Activated T-cell treated with anti-CD3 and anti-CD28 coated beads, Interleukin-2, amount 50 U/mL, for 72 hours (primary cell): ENCODE measurements at places on chromosomes 5 and 9. TPM values are rescaled to one million over a fixed set of nuclear protein-coding genes. Genes with fewer than 3 reads are reported as not detected.

ZFAND5 gene
- 116 TPM for total RNA-seq

ANXA1 gene
- total RNA-seq = 51.1 TPM

DNA sequence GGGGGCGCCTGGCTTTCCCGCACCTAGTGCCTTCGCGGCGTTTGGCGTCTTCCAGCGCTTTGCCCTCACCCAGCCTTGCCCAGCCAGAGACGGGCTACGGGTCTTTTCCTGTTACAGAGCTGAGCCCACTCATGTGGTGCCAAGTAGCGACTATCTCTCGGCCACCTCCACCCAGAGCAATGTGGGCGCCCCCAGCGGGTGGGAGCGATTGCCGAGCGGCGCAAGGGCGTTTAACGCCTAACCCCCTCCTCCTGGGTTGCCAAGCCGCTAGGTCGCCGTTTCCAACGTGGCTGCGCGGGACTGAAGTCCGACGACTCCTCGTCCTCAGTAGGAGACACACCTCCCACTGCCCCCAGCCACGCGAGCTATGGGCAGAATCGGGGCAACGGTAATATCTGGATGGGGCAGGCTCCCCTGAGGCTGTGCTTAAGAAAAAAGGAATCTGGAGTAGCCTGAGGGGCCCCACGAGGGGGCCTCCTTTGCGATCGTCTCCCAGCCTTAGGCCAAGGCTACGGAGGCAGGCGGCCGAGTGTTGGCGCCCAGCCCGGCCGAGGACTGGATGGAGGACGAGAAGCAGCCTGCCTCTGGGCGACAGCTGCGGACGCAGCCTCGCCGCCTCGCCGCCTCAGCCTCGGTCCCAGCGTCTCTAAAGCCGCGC is 5.8 kb downstream of the TLX3 start:
- peak; percentile 7 for DNase-seq

PLCXD3 gene
- total RNA-seq = not detected

DNA sequence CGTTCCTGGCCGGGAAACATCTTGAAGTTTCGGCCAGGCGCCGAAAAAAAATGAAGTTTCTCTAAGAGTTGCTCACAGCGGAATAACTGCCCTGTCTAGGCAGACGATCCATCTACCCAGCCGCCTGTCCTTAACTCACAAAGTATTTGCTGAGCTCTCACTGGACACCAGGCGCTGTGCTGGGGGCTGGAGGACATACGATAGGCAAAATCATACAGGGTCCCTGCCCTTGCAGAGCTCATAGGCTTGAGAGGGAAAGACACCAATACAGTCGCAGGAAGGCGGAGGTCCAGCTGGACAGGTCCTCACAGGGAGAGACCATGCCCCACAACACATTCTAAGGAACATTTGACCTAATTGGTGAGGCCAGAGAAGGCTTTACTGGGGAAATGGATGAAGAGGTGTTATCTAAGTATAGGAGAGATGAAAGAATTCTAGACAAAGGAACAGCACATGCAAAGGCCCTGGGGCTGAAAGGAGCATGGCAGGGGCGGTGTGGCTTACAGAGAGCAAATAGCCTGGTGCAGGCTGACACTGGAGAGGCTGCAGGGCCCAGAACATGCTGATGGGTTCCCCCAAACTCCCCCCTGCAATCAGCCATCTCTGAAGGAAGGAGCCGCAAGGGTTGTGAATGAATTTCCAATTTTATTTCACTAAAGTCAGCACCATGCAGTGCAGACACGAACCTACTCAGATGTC is 2.0 kb upstream of the MXD3 start:
- DNase-seq = no peak

ROR2 gene
- total RNA-seq = 0.07 TPM

DNA sequence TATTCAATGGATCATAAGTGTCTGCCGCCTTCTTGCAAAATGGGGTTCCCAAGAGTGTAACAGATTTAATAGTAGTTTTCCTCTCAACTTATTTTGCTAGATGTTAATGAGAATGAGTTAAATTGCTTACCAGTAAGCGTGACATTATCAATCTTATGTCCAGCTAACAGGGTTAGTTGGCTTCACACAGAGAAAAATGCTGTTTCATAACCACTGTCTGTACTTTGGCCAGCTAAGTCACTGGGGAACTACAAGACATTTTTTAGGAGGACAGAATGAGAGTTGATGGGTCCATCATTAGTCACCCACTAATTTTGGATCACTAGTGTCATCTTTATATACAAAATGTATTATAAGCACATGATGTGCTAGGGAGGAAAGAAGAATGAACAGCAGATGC is 1.4 kb downstream of the CDC37L1 start:
- DNase-seq = no peak

GRCh38 chr5:66247176-66247960 is 103.3 kb downstream of the SREK1 start:
- no peak for DNase-seq

- DNase-seq = peak; percentile 78
Measured at GRCh38 chr9:105359892-105360291, 87.9 kb upstream of the FSD1L start.

PCDHGB6 gene
- total RNA-seq = 0.09 TPM

- DNase-seq = no peak
Measured at GRCh38 chr9:128913048-128913900, 7.5 kb upstream of the PHYHD1 start.

TAF1L gene
- 0.05 TPM for total RNA-seq

SPINK4 gene
- not detected for total RNA-seq

- DNase-seq = no peak
Measured at GRCh38 chr5:27465140-27465539, 426.8 kb upstream of the CDH9 start.

DNA sequence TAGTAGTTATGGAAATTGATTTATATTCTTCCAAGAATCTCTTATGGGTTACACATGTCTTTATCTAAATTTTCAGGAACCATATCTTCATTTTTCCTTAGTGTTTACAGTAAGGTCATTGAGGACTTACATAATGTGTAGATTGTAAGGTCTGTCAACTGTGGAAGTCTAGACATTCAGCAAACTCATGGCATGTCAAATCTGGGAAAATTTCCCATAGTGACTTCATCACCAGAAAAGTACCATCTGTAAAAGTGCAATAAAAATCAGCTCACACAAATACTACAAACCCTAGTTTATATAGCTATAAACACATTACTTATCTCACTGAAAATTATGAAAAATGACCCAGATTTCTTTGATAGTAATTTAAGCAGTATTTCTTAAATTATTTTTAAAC is 419.4 kb downstream of the MTRR start:
- DNase-seq = no peak

- DNase-seq = no peak
Measured at GRCh38 chr5:16461782-16462181, 3.8 kb downstream of the ZNF622 start.

TYRP1 gene
- not detected for total RNA-seq

- DNase-seq = no peak
Measured at GRCh38 chr9:105066275-105066865, 138.4 kb upstream of the ABCA1 start.

DNA sequence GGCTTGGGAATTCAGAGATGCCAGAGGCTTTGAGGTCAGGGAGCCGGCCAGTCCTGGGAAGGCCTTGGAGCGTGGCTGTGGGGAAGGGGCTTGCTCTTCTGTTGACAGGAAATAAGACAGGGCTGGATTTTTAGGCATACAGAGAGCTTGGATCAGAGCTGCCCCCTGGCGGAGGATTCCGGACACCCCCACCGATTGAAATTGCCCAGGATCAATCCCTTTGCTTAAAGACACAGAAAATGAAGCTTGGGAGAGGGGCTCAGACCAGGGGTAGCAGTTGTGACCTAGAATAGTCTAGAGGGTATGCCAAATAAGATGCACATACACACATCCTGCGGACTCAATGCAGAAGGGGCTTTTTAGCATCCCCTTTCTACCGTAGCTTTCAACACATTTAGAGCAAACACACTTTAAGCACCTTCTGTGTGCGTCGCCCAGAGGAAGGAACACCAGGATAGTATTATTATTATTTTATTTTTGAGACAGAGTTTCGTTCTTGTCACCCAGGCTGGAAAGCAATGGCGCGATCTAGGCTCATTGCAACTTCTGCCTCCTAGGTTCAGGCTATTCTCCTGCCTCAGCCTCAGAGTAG is 1.7 kb upstream of the NTMT1 start:
- DNase-seq = peak; percentile 79

DNA sequence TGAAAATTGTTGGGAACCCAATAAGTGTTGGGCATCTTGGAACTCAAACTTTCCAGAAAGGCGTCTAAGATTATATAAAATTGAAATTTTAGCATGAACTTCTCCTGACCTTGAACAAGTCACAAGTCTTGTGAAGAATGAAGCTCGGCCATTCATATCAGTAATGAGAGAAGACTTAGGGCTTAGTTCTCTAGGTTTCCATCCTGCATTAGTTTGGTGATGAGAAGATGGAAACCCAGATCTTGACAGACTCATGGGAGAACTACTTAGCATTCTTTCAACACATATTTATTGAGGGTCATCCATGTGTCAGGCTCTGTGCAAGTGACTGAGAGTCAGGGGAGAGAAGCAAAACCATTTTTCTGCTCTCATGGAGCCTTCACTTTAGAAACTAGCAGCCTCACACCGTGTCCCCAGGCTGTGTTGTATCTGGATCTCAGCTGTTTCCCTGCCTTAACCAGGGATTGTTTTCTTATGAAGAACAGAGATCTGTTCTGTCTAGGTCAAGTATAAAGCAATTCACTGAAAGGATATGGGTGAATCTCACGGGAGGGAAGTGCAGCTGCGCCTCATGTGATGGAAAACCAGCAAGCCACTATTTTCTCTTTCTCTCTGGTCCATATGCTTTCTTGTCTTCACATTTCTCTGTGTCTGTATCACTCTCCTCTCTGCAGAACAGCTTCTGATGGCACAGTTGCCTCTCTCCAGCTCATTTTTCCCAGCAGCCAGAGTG is 3.4 kb downstream of the GARNL3 start:
- no peak for DNase-seq

DNA sequence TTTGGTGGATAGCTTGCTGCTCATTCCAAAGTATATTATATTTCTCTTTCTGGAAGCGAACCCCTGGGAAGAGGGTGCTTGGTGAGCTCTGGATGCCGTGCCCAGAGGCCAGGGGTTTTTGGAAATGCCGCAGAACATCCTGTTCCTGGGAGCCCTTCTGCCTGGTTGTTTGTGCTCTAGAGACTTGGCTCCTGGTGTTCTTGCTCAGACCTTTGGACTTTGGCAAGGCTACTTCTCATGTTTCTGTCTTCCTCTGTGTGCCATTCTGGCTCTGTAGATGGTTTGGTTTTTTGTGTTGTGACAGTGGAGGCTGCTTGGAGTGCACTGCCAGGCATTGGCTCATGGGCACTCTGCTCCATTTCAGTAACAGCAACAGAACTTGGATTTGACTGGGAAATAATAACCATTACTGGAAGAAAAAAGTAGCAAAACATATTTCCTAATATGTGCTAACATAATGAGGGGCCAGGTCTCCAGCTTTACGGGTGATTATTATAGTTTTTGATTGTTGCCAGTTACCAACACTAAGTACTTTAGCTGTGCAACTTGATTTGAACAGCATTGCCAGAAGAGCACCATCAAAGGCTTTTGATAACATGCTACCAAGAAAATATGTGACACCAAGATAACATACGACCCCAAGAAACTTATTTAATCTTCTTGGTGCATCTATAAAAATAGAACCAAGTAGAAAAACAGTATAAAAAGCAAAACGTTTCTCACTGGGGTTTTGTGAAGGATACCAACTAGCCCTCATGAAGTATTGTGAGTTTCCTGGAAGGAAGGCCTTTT is 94.2 kb downstream of the PCSK1 start:
- no peak for DNase-seq

DNA sequence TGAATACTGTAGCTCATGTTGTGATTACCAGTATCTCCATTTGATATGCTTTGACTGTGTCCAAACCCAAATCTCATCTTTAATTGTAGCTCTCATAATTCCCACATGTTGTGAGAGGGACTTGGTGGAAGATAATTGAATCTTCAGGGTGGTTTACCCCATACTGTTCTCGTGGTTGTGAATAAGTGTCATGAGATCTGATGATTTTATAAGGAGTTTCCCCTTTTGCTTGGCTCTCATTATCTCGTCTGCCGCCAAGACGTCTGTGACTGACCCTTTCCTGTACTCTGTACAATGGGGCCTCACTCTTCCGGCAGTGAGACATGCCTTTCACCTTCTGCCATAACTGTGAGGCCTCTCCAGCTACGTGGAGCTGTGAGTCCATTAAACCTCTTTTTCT is 59.3 kb downstream of the TRIO start:
- no peak for DNase-seq

GRCh38 chr5:10018201-10019069 is 231.3 kb downstream of the ATPSCKMT start:
- DNase-seq = no peak

CRB2 gene
- not detected for total RNA-seq

DNA sequence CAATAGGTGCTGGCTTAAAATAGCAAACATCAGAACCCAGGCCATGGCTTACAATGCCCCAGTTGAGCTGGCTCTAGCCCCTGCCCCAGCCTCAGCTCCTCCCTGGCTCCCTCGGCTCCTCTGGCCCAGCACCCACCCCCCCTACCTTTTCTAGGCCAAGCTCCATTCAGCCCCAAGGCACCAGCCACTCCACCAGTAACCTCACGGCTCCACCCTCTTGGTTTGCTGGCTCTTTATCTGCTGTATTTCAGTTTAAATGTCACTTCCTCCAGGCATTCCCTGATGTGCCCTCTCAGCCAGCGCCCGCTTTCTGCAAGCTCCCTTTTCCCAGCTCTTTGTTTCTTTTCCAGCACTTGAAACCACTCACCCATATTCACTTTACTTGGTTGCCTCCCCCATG is 10.6 kb downstream of the C1QTNF2 start:
- no peak for DNase-seq

PCDHB8 gene
- not detected for total RNA-seq

DNA sequence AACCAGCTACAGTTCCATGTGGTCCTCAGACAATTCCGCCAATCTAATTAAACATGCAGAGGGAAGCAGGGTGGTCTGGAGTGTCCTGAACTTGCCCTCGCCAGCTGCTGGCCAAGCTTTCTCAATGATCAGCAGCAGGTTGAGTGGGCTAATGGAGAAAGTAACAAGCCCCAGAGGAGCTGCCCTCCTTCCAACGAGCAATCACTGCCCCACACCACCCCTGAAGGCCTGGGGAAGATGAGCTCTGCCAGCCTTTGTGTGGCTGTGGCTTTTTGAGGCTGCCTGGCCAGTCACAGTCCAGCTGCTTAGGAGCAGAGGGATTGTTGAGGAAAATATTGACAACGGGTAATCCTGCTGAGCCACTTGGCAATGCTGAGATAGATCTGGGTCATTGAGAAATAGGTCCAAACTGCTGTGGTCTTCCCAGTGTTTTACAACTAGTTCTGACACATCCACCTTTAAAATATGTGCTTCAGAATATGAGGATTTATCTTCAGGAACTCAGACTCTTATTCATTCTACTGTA is 107.3 kb downstream of the CD180 start:
- no peak for DNase-seq

SPAG8 gene
- 1.1 TPM for total RNA-seq

GRCh38 chr9:113886026-113886369 is 9.9 kb downstream of the ZNF618 start:
- DNase-seq = no peak

DNA sequence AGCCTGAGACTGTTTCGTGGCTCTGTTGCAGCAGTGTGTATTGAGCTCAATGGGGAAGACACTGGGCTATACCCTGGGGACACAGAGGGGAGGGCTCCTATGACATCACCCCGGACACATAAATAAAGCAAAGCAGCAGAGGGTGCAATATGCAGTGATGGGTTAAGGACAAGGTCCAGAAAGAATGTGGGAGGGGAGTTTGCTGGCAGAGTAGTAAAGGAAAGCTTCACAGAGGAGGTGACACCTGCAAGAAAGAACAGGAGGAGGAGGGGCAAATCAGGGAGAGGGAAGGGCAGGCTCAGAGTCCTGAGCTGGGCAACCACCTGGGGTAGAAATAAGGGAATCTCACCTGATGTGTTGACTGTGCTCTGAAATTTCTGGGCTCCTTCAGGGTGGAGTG is 35.3 kb upstream of the CDKN2AIPNL start:
- DNase-seq = no peak

- DNase-seq = no peak
Measured at GRCh38 chr5:18321262-18321942, 687.1 kb downstream of the TAF11L14 start.
